ENCODE measurements at places on chromosomes 2 and 18.

DNA sequence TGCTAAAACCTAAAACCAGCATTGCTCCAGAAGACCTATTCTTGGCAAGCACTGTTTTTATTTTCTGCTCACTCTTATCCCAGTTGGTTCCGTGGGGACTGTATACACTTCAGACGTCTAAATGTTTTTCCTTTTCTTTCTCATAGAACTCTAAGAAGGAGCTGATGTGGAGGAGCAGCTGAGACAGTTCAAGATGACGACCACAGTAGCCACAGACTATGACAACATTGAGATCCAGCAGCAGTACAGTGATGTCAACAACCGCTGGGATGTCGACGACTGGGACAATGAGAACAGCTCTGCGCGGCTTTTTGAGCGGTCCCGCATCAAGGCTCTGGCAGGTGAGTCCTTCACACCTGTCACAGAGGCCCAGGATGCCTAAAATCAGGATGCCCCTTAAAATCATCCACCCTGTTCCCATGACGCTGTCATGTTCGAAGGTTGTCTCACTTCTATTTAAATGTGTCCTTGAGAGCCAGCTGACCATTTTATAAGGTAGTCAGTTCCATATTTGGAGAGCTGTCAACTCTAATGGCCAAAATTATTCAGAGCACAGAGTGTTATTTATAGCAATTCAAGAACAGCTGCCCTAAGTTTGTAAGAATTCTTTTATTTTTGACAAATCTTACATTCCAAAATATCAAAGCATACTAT lies 70.2 kb downstream of the SPTBN1 start:
- DNase-seq = no peak

DNA sequence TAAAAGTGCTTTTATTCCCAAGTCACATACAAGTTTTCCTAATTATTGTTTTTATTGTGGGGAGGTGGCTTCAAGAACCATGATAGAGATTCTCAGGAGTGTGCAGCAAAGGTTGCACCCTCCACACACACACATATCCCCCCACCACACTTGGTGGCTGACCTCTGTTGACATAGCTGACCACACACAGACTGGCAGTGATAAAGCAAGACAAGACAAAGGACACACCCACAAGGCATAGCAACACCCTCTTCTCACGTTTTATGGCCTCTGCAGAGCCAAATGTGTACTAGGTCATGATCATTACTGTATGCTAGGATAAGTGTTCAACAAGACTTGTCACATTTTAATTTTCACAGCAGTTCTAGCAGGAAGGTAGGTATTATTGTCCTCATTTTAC lies 143.0 kb upstream of the EPC2 start:
- no peak for DNase-seq

DNA sequence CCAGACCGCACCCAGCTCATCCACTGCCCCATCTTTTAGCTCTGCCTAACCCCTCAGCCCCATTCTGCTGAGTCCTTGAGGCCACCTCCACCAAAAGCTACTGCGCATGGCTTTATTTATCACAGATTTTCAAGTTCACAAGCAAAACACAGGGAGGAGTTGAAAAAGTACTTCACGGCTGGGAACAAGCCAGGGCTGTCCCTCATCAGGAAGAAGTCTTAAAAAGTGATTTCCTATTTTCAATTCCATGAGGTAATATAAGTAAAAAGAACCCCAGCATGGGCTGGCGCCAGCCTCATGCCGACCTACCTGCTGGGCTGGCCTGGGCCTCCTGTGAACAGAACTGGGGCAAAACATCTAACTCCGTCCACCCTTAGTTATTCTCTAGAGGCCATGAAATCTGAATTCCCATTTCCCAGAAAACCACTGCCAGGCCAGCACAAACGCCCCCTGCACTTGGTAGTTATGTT lies 69.0 kb downstream of the POLR1A start:
- no peak for DNase-seq

- DNase-seq = no peak
These were observed 273.3 kb upstream of the TCF4 start for GRCh38 chr18:55861266-55861665.

GRCh38 chr18:75879196-75879595 lies 451.7 kb upstream of the SMIM21 start:
- DNase-seq = no peak

GRCh38 chr2:20291106-20291564 lies 59.5 kb downstream of the PUM2 start:
- DNase-seq = no peak

- DNase-seq = no peak
These were observed 474 bp upstream of the CERKL start for GRCh38 chr2:181657379-181657778.

DNA sequence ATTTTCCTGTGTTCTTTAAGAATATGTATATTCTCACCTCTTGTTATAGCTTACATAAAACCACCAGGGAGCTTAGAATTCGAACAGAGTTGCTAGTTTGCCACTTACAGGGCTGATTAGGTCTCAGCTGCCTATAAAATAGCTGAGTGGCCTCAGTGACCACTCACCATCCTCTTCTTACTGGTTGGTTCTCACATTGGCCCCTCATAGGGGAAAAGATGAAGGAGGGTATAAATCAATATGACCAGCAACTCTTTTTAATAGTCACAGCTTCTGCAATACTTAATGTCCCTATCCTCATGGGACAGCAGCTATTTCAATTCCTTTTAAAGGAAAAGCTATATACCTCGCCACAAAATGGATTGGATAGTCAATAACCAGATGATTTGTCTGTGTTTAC lies 199.4 kb upstream of the CDH20 start:
- DNase-seq = no peak

DNA sequence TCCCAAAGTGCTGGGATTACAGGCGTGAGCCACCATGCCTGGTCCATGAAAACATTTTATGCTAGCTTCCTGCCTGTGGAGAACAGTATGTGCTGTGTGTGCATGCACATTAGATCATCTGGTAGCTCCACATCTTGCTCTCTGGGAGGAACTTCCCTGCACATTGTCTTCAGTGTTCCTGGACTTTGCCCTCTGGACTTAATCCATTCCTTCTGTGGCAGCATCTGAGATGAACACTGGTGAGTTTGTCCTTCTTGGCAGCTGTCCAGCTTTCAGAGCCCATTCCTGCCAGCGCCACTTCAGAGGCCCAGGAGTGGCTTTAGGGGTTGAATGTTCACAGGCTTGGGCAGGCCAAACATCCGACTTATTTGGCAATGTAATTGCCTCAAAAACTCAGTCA lies 65.2 kb downstream of the POU3F3 start:
- no peak for DNase-seq
